Amniotic stem cell (primary cell): ENCODE measurements at places on chromosomes 12 and 14.

DNA sequence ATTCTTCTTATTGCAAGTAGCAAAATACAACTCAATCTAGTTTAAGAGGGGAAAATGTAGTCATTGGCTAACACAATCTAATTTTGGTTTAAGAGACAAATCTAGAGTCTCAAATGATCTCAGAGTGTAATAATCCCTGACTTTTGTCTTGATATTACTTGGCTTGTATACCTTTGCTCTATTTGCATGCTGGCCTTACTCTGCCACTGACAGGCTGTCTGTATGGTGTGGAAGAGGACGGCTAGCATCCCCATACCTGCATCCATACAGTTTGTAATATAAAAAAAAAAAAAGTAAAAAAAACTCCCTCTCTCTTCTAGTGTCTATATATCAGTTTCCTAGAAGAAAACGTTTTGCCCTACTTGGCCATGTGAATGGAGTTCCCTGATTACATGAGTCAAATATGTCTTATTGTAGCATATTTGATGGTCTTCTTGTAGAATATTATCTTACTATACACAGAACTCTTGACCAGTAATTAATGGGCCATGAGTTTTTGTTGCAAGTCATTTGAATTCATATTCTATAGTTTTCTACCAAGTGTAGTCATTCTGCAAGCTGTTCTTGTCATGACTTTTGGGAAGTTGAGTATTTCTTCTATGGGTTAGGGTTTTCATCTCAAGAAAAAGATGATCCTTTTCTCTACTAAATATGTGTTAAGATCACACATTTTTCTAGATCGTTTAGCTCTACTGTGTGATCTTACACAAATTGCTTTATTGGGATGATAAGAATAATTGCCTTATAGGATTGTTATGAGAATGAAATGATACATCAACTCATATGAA, 8.2 kb downstream of the HIF1A start:
- DNase-seq = no peak

DNA sequence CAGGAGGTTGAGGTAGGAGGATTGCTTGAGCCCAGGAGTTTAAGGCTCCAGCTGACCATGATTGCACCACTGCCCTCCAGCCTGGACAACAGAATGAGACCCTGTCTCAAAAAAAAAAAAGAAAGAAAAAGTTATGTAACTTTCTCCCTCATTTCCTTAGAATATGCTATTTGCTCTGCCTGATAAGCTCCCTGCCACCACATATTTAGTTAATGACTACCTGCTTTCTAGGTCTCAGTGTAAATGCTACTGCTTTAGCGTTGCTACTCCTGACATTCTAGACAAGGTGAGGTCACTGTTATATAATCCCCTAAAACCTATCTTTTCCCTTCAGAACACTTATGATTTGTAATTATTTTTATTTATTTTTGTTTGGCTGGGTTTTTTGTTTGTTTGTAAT, 86.3 kb upstream of the AMN1 start:
- DNase-seq = no peak

DNA sequence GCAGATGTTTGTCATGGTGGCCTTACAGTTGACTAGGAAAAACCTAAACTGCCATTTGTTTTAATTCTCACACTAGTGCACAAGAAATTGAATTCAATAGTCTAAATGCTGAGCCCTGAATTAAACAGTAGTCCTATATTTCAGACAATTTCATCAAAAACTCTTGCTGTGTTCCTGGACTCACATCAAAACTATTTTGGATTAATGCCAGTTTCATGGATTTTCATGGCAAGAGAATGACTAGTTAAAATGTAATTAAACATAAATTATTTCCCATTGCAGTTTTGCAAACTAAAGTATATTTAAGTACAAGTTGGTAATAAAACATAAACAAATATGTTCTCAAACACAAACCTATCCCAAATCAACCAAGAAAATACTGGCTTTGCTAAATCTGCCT, 468.0 kb upstream of the PRICKLE1 start:
- DNase-seq = no peak

GRCh38 chr14:89435892-89436656, 19.0 kb upstream of the FOXN3 start:
- DNase-seq = no peak

GRCh38 chr14:100221533-100222223, 17.3 kb upstream of the YY1 start:
- no peak for DNase-seq

DNA sequence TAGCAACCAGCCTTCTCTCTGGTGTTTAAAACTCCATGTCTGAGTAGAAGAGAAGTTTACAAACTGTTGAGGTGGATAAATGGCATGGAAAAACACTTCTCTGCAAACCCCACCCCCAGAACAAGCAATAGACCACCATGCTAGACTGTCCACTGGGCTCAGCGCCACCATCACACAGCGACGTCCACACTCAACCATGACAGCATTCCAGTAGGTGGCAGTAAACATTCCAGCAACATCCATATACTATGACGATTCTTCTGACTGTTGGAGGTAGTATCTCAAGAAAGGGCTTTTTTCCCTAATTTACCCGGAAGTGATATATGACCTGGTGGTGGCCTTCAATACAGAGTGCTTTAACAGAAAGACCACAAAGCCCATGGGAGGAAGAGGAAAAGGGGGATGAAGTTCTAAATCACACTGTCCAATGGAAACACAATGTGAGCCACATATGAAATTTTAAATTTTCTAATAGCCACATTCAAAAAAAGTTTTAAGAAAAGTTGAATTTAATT, 152.2 kb downstream of the SLC15A4 start:
- DNase-seq = no peak

GRCh38 chr12:12586879-12587675, 24.4 kb upstream of the DUSP16 start:
- DNase-seq = no peak

GRCh38 chr12:18706798-18707197, 31.0 kb downstream of the PLCZ1 start:
- no peak for DNase-seq
